ENCODE measurements at places on chromosomes 3 and 15. TPM values are rescaled to one million over a fixed set of nuclear protein-coding genes. Genes with fewer than 3 reads are reported as not detected.

The AADACL2 gene
- not detected for total RNA-seq

The GOLGA6L7 gene
- total RNA-seq = not detected

The SLCO2A1 gene
- not detected for total RNA-seq

The C15orf39 gene
- total RNA-seq = 29.8 TPM

The ATP13A5 gene
- total RNA-seq = not detected

The SLC9A9 gene
- 2.2 TPM for total RNA-seq

The LYZL4 gene
- total RNA-seq = not detected

The OR5H6 gene
- total RNA-seq = not detected

The PATL2 gene
- 7.7 TPM for total RNA-seq

The NR2E3 gene
- not detected for total RNA-seq

The DNAJA4 gene
- total RNA-seq = 32.6 TPM

The TMEM158 gene
- total RNA-seq = 0.13 TPM

The TMEM108 gene
- not detected for total RNA-seq

The GABRR3 gene
- not detected for total RNA-seq

The NPRL2 gene
- 48.0 TPM for total RNA-seq

The FOXB1 gene
- total RNA-seq = 0.33 TPM
